Activated naive CD4-positive, alpha-beta T cell treated with Interleukin-2 at 50 U/mL for 16 hours (primary cell): ENCODE measurements at places on chromosomes 11 and 22.

DNA sequence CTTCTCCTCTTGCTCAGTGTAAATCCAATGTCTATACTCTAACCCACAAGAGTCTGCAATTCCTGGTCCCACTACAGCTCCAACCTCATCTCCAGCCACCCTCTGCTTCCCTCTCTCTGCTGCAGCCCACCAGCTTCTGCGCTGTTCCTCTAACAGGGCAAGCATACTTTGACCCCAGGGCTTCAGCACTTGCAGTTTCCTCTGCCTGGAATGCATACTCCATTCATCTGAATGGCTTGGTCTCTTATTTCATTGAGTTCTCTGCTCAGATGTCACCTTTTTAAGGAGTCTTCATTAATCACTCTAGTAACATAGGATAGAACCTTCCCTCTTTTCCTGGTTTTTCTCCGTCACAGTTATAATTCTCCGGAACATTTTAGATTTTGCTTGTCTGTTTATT is 141.6 kb downstream of the BUD13 start:
- no peak for DNase-seq

DNA sequence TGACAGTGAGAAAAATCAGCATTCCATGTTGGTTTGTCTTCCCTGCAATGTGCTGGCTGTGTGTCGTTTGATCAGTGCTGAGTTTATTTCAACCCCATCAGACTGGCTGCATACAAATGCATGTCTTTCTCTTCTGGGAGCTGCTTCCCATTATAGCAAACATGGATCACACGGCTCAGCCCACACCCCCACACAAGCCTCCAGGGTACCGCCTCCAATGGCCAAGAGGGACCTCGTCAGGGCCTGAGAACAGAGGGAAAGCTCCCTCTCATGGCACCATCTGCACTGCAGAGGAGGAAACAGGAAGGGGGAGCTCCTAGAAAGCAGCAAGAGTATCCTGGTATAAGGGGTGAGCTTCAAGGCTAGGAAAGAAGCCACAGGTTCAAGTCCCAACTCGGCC is 214.2 kb downstream of the LARGE1 start:
- DNase-seq = no peak

GRCh38 chr11:1515082-1516060 is 28.8 kb upstream of the MOB2 start:
- peak; percentile 79 for DNase-seq

GRCh38 chr22:41369837-41370236 is 11.9 kb upstream of the TEF start:
- DNase-seq = no peak

- no peak for DNase-seq
These were observed 27.3 kb downstream of the USP35 start for GRCh38 chr11:78216021-78216420.

DNA sequence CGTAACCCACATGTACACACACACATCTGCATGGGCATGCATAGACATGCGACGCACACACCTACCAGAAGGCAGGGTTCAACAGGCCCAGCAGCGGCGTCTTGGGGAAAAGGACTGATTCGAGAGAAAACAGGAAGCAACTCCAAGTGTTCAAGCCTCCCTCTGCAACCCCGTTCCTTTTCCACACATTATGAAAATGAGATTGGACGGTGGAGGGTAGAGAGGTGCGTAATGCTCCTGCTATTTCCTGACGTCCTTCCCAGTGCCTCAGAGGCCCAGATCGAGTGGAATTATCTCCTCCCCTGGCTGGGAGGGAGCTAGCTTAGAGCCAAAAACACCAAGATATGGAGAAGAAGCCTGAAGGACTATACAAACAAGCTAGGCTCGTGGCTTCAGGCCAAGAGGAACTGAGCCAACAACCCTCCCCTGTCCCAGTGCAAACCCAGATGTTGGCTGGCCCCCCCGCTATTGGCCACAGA is 289.2 kb downstream of the MN1 start:
- DNase-seq = no peak
